ENCODE measurements at places on chromosomes 1 and 21.

DNA sequence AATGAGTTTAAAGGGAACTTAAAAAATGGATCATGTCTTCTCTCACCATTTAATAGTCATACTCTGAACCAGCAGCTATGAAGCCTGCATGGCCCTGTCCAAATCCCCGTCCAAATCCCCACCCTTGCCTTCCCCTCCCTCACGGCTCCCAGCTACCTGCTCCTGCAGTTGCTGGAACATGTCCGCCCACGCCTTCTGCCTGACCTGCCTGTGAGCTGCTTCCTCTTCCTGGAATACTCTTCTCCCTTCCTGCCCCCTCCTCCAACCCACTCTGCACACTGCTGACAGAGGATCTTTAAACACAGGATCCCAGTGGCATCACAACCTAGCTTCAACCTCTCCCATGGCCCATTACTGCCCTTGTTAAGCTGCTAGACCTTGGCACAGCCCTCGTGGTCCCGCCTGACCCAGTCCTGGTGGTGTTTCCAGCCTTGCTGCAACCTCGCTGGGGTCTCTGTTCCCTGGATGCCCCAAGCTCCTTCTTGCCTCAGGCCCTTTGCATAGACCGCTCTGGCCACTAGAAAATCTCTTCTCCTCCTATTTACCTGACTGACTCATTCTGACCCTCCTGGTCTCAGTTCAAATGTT is 118.3 kb downstream of the PTPRU start:
- DNase-seq = no peak

DNA sequence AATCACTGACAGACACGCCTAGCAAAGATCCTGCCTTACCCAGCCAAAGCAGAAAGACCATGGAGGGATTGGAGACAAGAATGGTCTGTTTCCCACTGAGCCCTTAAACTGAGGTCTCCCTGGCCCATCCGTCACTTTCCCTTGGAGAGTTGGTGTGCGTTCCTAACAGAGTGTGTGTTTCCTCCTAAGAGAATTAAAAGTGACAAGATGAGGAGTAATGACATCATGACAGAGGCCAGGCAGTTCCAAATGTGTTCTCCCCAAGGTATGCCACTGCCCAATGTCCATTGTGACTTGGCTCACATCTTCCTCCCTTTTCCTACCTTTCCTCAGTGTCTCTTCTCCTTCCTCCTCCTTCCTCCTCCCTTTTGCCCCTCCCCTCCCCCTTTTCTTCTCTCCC is 295.7 kb downstream of the SIPA1L2 start:
- no peak for DNase-seq

GRCh38 chr1:15963968-15964648 is 11.8 kb downstream of the ZBTB17 start:
- DNase-seq = no peak

DNA sequence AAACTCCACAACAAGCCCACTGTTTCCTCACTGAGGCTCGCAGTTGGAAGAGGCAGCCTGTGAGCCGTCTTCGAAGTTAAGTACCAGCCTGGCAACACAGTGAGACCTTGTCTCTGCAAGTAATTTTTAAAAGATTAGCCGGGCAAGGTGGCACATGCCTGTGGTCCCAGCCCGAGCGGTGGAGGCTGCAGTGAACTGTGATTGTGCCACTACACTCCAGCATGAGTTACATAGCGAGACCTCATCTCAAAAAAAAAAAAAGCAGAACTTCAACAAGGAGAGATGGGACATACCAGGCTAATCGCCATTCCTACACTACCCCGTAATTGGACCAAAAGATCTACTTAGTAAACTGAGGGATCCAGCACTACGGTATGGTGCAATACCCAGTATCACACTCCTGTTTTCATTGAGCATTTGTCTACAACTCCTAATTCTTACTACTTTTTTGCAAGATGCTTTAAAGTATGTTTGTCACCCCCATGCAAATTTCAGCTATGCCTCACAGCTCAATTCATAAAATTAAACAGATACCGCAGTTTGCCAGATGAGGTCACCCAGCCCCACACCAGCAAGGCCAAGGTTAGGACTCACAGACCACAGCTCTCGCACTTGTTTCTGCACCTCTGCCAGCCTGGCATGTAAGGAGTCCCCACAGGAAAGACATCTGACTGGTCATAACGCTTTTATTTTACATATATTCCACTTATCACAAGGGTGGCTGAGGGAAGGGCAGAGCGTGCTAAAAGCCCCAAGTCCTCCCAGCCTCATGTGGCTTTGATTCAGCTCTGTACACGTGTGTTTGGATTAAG is 21.0 kb downstream of the SDE2 start:
- no peak for DNase-seq

All from stimulated activated CD4-positive, alpha-beta T cell treated with anti-CD3 and anti-CD28 coated beads, Interleukin-15, amount 100 ng/mL, for 48 hours (primary cell).